Spinal cord (tissue), 10 donors: ENCODE measurements at places on chromosomes 2 and 18. TPM values are rescaled to one million over a fixed set of nuclear protein-coding genes. Genes with fewer than 3 reads are reported as not detected.

DNA sequence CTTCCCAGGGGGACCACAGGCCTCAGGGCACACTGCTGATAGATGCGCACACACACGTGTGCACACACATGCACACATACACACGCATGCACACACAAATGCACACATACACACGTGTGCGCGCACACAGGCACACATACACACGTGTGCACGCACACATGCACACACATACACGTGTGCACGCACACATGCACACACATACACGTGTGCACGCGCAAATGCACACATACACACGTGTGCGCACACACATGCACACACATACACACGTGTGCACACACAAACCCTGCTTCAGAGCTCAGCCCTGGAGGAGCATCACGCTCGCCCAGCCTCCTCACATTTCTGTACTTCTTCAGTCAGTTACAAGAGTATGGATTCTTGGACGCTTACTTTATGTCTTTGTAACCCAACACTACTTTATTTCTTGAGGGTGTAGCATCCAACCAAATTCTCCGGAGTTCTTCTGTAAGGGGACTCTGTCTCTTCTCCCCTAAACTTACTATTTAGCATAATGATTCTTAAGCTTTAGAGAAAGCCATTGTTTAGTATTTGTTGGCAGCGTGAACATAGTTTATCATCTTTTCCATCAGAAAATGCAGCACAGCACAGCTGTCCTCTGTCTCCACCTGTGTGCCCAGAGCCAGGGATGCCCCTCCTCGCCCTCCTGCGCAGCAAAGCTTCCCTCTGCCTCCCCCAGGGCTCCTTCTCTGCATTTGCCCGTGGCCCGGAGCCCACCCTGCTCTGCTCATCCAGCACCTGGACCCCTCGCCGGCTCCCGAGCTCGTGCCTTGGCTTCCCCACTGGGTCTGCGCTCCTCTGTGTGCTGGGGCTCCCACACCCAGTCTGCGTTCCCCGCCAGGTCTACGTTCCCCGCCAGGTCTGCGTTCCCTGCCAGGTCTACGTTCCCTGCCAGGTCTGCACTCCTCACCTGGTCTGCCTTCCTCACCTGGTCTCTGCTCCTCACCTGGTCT, 74.4 kb upstream of the CTDP1 start:
- no peaks in the 10 kb centered on the region for H3K27me3 ChIP-seq
- H3K36me3 ChIP-seq, result peaks cover 3% of the 10 kb centered on the region
- no peak overlapping the region for H3K4me3 ChIP-seq
- peaks cover 20% of the 10 kb centered on the region for H3K4me1 ChIP-seq

GRCh38 chr2:235607546-235608199, 113.8 kb downstream of the AGAP1 start:
- H3K27me3 ChIP-seq, result no peaks in the 10 kb centered on the region
- peaks cover 67% of the 10 kb centered on the region for H3K4me1 ChIP-seq
- no peak overlapping the region for H3K4me3 ChIP-seq
- H3K27ac ChIP-seq, result no peak overlapping the region
- no peak for DNase-seq
- H3K36me3 ChIP-seq, result no peaks in the 10 kb centered on the region

UPP2 gene
- polyA plus RNA-seq, result 1.5 TPM

RAD51AP2 gene
- polyA plus RNA-seq, result 1.1 TPM

ATP6V1C2 gene
- polyA plus RNA-seq, result 3.5 TPM

DNA sequence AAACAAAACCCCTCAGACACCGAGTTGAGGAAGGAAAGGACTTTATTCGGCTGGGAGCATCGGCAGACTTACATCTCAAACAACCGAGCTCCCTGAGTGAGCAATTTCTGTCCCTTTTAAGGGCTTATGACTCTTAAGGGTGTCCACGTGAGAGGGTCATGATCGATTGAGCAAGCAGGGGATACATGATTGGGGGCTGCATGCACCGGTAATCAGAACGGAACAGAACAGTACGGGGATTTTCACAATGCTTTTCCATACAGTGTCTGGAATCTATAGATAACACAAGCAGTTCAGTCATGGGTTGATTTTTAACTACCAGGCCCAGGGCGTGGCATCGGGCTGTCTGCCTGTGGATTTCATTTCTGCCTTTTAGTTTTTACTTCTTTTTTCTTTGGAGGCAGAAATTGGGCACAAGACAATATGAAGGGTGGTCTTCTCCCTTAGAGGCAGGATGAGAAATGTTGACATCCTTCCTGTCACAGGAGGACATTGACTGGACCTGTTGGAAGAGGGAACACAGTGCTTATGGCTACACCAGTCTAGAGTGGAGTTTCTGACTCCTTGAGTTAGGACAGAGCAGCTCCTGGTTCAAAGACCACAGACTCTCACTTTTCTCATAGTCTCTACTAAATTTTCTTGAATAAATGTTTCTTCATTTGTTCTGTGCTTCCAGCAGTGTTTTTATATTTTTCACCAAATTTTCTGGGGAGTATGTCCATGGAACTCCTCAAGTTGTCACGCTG, 35.8 kb downstream of the SPOPL start:
- no peak overlapping the region for H3K27ac ChIP-seq
- H3K4me3 ChIP-seq, result no peak overlapping the region
- H3K27me3 ChIP-seq, result no peaks in the 10 kb centered on the region
- H3K36me3 ChIP-seq, result no peaks in the 10 kb centered on the region
- no peak for DNase-seq

- H3K4me3 ChIP-seq, result no peak overlapping the region
- H3K27ac ChIP-seq, result no peak overlapping the region
- no peaks in the 10 kb centered on the region for H3K4me1 ChIP-seq
- no peaks in the 10 kb centered on the region for H3K36me3 ChIP-seq
- no peaks in the 10 kb centered on the region for H3K27me3 ChIP-seq
- DNase-seq, result no peak
Observed at GRCh38 chr2:107436281-107436680, 390.4 kb upstream of the RGPD4 start.

STAM2 gene
- 31.5 TPM for polyA plus RNA-seq

PSMA8 gene
- 0.21 TPM for polyA plus RNA-seq

DNA sequence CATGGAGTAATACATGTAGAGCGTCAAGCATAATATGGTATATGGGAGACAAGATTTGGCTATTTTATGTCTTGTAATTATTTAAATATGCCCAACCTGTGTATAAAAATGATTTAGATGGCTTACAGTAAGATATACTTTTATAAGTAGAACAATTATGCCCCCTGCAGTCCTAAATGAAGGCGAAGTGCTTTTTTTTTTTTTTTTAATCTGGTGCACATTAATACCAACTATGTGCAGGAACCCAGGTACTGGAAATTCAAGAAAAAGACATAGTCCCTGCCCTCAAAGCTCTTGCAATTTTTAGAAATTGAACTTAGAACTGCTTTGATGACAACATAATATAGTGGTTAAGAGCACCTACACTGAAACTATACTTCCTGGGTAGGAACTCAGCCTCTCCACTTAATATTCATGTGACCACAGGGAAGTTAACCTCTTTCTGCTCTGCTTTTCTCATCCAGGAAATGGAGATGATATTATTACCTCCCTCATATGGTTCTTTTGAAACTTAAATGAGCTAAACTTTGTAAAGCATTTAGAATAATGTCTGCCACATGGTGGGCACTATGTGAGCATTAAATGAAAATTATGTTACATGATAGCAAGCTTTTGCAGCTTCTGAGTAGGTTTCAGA, 38.1 kb downstream of the AFTPH start:
- no peak overlapping the region for H3K4me3 ChIP-seq
- H3K36me3 ChIP-seq, result no peaks in the 10 kb centered on the region
- H3K27me3 ChIP-seq, result no peaks in the 10 kb centered on the region
- no peaks in the 10 kb centered on the region for H3K4me1 ChIP-seq
- DNase-seq, result no peak

PELI1 gene
- polyA plus RNA-seq, result 35.4 TPM

- no peaks in the 10 kb centered on the region for H3K27me3 ChIP-seq
- H3K27ac ChIP-seq, result no peak overlapping the region
- no peaks in the 10 kb centered on the region for H3K4me1 ChIP-seq
- no peak for DNase-seq
- H3K36me3 ChIP-seq, result peaks cover 22% of the 10 kb centered on the region
Observed at GRCh38 chr18:36758623-36759022, 70.2 kb downstream of the TPGS2 start.

- H3K4me3 ChIP-seq, result no peak overlapping the region
- no peaks in the 10 kb centered on the region for H3K27me3 ChIP-seq
- H3K27ac ChIP-seq, result no peak overlapping the region
- no peaks in the 10 kb centered on the region for H3K4me1 ChIP-seq
- DNase-seq, result no peak
Observed at GRCh38 chr2:175074478-175074877, 69.3 kb upstream of the CHN1 start.

DNA sequence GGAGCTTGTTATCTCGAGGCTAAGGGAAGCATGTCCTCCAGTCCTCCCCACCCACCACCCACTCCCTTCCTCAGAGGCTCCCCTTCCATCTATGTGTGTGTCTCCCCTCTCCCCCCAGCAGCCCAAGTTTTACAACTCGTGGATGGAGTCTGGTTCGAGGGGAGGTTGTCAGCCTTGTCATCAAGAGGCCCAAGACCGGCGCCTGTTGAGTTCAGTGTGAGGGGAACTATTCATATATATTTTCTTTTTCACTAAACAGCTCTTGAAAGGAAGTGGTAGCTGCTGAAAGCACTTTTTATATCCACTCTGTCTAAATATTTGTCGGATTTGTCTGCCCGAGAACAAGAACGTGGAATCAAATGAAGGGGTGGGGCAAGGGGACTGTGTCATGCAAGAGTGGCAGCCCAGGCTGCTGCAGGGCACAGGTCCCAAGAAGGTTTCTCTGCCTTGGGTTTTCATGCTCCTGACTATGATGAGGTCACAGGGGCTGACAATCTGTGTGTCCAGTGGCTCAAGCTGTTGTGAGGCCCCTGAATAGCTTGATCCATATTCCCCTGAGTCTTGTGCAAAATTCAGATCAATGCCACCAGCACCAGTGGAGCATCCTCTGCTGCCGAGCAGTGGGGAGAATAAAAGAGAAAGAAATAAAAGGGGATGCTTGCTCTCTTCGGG, 35.0 kb downstream of the NRP2 start:
- H3K27ac ChIP-seq, result peak overlapping the region; percentile 79
- H3K4me3 ChIP-seq, result no peak overlapping the region
- H3K27me3 ChIP-seq, result peaks cover 21% of the 10 kb centered on the region
- H3K36me3 ChIP-seq, result no peaks in the 10 kb centered on the region
- no peak for DNase-seq

KDSR gene
- polyA plus RNA-seq, result 33.8 TPM

GRCh38 chr2:238884812-238885408, 37.0 kb downstream of the TWIST2 start:
- no peak overlapping the region for H3K27ac ChIP-seq
- peaks cover 30% of the 10 kb centered on the region for H3K4me1 ChIP-seq
- no peaks in the 10 kb centered on the region for H3K36me3 ChIP-seq
- DNase-seq, result no peak
- H3K4me3 ChIP-seq, result no peak overlapping the region
- H3K27me3 ChIP-seq, result no peaks in the 10 kb centered on the region

DNA sequence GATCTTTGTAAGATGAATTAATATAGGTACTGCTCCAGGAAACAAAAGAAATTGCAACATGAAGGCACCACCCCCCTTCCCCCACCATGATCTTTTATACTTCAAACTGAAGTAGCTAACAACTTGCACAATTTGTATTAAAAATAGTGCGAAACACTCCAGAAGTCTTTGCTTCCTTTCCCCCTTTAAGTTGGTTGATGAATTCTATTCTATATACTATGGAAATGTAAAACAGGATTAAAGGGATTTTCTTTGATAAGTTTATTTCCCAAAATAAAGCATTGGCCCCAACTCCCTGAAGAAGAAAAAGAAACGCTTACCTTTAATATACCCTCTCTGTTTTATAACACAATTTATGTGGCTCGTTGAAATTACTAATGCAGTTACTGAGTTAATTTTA, 227.1 kb downstream of the ARHGAP15 start:
- H3K4me1 ChIP-seq, result no peaks in the 10 kb centered on the region
- no peak overlapping the region for H3K4me3 ChIP-seq
- no peaks in the 10 kb centered on the region for H3K36me3 ChIP-seq
- DNase-seq, result no peak
- H3K27me3 ChIP-seq, result no peaks in the 10 kb centered on the region
- H3K27ac ChIP-seq, result no peak overlapping the region

- DNase-seq, result no peak
- no peaks in the 10 kb centered on the region for H3K36me3 ChIP-seq
- H3K27me3 ChIP-seq, result no peaks in the 10 kb centered on the region
- no peak overlapping the region for H3K4me3 ChIP-seq
Observed at GRCh38 chr18:26689226-26689879, 141.0 kb upstream of the KCTD1 start.

GRCh38 chr2:217593732-217594131, 409.1 kb downstream of the TNS1 start:
- no peaks in the 10 kb centered on the region for H3K27me3 ChIP-seq
- no peak overlapping the region for H3K27ac ChIP-seq
- no peaks in the 10 kb centered on the region for H3K4me1 ChIP-seq
- no peaks in the 10 kb centered on the region for H3K36me3 ChIP-seq

DNA sequence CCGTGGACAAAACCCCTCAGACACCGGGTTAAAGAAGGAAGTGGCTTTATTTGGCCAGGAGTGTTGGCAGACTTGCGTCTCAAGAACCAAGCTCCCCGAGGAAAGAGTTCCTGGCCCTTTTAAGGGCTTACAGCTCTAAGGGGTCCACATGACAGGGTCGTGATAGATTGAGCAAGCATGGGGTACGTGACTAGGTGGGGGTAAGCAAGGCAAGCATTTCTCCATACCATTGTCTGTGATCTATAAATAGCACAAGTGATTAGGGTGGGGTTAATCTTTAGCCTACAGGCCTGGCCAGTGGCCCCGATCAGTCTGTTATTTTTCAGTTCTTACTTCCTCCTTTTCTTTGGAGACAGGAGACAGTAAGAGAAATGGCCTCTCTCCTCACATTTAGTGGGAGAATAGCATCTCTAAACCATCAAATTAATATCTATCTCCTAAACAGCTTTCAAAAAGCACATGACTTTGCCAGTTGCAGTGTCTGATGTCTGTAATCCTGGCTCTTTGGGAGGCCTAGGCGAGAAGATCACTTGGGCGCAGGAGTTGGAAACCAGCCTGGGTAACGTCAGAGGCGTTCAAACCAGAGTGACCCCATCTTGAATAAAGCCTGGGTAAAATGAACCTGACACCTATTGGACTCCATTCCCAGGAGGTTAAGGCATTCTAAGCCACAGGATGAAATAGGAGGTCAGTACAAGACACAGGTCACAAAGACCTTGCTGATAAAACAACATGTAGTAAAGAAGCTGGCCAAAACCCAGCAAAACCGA, 18.3 kb upstream of the CNOT11 start:
- no peaks in the 10 kb centered on the region for H3K27me3 ChIP-seq
- DNase-seq, result no peak
